NCI-H1048 (cell line): ENCODE measurements at places on chromosomes 11 and 22.

GRCh38 chr11:86186386-86186785 is 58.2 kb upstream of the EED start:
- DNase-seq = no peak

- no peak for DNase-seq
Measured at GRCh38 chr11:7688238-7688826, 15.0 kb upstream of the CYB5R2 start.

GRCh38 chr11:95304777-95305176 is 73.8 kb upstream of the SESN3 start:
- no peak for DNase-seq

GRCh38 chr11:123410218-123410549 is 19.9 kb upstream of the GRAMD1B start:
- no peak for DNase-seq

GRCh38 chr11:64898541-64898940 is 18.5 kb downstream of the ATG2A start:
- DNase-seq = no peak

- DNase-seq = no peak
Measured at GRCh38 chr11:45896422-45896984, 10.6 kb downstream of the FREY1 start.

DNA sequence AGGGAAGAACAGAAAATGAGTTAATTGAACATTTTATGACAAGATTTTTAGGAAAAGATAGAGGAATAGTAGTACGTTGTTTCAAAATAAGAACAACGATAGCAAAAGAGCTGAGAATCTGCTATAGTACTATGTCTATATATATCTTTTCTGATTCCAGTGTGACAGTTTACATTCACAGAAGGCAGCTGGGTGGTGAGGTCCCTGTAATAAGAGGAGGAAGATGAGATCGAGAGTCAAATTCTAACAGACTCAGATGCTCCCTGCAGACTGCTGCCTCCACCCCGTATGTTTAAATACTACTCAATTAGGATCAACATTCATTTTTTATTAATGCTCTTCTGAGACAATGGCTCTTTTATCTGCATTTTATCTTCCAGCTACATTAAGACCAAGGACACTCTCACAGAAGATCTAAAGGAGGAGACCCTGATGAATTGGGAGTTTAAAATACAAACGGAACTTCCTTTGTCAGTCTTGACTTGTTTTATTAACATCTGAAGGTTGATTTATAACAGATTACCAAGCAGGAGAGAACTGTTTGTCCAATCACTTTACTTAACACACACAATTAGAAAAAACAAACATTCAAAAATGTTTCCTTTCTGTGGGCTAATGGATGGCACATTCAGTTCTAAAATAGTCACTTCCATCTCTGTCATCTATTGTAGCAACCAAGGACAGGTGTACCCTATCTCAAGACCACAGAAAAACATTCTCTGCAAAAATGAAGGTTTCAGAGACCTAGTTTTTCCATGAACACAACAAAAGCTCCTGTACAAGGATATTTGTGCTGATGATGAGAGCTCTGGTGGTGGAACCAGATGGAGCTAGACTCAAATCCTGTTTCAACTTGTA is 240.2 kb downstream of the CADM1 start:
- no peak for DNase-seq

- DNase-seq = no peak
Measured at GRCh38 chr22:36374603-36375024, 13.2 kb downstream of the MYH9 start.
